Activated T-cell treated with anti-CD3 and anti-CD28 coated beads, Interleukin-2, amount 50 U/mL, for 4 hours (primary cell): ENCODE measurements at places on chromosomes 7 and 10.

GRCh38 chr7:103613655-103614642 is 167.9 kb upstream of the SLC26A5 start:
- no peak for DNase-seq

DNA sequence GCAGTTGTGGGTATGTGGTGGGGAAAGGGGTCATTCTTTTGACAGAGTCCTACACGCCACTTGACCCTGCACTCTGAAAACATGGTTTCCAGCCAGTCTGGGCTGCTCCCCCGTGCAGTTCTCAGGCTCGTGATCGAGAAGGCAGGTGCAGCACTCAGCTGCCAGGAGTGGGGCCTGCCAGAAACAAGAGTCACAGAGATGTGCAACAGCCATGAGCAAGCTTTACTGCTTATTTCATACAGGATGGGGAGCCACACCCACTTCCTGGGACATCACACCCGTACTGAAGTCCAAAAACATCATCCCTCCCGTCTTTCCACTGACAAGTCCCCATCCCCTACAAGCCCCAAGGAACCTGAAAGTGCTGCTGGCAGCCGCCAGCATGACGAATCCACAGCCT is 9.3 kb downstream of the ATG9B start:
- DNase-seq = no peak

GRCh38 chr7:1536743-1537534 is 6.4 kb downstream of the MAFK start:
- no peak for DNase-seq

DNA sequence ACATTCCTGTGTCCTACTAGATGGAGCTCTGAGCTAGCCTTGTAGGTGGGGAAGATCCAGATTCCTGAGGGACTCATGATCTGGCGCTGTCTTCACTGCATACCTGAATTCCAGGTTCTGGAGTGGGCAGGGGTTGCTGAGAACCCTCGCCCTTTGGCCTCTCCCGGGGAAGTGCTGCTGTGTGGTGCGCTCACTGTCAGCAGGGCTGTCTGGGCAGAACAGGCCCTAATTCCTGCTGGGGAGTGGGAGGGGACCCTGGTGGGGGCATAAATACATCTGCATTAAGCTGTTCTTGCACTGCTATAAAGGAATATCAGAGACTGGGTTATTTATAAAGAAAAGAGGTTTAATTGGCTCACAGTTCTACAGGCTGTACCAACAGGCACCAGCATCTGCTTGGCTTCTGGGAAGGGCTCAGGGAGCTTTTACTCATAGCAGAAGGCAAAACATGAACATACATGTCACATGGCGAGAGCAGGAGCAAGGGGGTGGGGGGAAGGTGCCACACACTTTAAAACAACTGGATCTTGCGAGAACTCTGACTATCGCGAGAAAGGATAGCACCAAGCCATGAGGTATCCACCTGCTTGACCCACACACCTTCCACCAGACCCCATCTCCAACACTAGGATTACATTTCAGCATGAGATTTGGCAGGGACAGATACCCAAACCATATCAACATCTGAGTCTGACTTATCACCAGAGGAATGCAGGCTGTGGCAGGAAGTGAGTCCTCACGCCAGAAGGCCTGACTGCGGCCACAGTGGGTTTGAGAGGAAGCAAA is 115.0 kb downstream of the ADCY1 start:
- DNase-seq = no peak

DNA sequence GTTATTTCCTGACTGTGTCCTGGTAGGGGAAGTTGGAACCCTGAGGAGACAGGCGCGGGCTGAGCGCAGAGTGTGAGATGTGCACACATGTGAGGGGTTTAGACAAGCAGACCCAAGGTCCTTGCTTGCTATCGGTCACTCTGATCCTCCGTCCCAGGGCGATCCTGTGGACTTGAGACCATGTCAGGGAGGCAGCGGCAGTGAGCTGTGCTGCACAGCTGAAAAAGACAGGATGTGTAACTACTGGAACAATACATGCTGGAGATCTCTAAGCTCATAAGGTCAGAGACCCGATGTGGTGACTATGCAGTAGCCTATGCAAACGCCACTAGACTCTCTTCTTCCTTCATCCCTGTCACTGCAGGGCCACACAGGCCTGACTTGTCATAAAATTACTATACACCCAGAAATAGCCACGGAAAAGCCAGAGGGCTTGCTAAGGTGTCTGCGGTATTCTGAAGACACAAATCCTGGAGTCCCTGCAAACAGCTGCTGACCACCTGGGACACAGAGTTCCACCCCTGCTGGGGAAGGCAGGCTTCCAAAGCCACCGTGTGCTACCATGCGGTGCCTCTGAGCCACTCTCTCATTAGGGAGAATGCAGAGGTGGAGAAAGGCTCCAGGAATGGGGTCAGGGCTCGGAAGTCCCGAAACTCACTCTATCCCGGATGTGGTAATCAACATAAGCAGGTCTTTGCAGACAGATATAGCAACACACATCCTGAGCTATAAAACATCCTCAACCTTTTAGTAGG is 91.1 kb upstream of the DDC start:
- DNase-seq = no peak

GRCh38 chr7:100266576-100267354 is 40.7 kb upstream of the SPDYE3 start:
- no peak for DNase-seq

DNA sequence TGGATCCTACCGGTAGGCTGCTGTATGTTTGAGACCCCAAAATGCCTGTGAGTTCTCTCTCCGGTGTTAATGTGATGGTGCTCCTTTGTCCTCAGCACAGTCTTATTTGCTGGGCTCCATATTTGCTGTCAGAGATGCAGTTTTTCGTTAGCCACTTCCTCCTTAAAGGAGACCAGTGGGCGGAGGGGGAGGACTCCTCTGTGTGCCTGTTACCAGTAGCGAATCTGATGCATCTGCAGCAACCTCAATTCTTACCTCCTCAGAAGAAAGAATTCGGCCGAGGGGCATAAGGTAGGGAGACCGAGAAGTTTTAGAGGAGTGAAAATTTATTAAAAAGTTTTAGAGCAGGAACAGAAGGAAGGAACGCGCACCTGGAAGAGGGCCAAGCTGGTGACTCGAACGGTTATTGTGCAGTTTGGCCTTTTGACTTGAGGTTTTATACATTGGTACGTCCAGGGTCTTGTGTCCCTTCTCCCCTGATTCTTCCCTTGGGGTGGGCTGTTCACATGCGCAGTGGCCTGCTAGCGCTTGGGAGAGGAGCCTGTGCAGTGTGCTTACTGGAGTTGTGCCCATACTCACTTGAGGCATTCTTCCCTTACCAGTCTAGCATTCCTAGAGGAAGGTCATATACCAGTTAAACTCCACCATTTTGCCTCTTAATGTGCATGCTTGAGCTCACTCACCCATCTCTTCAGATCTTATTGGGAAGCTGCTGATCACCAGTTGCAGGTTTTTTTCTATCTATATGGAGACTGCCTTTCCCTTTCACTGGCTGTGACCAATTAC is 49.5 kb downstream of the GNAI1 start:
- DNase-seq = no peak

GRCh38 chr7:35035511-35035961 is 1.7 kb downstream of the DPY19L1 start:
- no peak for DNase-seq

GRCh38 chr7:82442492-82443035 is 1.0 kb downstream of the CACNA2D1 start:
- DNase-seq = no peak

DNA sequence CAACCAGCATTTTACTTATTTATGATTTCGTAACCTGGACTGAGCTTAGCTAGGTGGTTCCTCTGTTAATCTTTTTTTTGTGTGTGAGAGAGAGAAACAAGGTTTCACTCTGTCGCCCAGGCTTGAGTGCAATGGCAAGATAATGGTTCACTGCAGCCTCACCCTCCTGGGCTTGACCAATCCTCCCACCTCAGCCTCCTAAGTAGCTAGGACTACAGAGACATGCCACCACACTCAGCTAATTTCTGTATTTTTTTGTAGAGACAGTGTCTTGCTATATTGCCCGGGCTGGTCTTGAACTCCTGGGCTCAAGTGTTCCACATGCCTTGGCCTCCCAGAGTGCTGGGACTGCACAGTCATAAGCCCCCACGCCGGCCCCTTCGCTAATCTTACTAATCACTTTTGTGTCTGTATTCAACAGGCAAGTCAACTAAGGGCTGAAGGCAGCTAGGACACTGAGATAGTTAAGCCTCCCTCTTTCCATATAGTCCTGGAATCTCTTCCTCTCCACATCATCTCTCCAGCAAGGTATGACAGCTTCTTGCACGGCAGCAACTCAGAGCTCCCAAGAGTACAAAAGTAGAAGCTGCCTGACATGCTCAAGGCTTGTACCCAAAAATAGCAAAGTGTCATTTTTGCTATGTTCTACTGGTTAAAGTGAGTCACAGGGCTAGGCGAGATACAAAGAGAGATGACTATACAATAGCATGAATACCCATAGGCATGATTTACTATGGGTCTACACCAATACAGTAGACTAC is 11.3 kb downstream of the KMT2C start:
- no peak for DNase-seq

DNA sequence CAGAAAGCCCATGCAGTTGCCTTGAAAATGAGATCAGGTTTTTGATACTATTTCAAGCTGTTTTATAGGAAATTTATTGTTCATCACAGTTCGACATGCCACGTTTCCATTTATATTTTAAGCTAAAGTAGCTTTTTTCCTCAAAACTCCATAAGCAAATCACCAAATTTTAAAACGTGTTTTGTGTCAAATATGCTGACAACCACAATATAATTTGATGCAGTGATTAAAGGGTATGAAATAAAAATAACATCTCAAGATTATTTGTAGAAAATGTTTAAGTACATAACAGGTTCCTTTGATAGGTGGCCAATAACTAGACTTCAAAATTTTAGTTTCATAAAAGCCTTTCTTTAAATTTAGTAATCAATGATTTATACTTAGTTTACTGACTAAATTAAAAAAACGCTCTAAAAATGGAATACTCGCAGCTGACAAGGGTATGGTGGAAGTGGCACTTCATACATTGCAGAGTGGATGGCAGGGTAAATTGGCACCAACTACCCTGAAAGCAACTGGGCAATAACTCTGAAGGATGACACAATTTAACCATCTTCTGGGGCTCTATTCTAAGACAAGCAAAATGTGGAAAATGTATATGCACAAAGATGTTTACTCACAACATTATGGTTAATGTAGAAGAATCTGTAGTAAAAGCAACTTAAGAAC is 481.6 kb downstream of the TNS3 start:
- DNase-seq = no peak

DNA sequence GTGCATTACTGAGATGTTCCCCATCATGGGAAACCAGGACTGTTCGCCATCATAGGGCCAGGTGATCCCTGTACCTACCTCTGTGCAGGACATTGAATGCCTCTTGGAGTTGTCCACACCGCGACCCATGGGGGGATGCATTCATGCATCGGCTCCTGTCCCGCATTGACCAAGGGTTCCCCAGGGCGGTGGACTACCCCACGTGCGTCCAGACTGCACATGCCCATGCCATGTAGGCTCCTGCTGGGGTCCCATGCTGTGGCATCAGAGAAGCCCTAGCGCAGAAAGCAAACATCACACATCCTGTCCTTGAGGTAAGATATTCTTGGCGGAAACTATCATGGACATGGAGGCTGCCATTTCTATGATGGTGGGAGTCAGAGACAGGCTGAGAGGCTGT is 121.6 kb upstream of the UNC5B start:
- DNase-seq = no peak

DNA sequence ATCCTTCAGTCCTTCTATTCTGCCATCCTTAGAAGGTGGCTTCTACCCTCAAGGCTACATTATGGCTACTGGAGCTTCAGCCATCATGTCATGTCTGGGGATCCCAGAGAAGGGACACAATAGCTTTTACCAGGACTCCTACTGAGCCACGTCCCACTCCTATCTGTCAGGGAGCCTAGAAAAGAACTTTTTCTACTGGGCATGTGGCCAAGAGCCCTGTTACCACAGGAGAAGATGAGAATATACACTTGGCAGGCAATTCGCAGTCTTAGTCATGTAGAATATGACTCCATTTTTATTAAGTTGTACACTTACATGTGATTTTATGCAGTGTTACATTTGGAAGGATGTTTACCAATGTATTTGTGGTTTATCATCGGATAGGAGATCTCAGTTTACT is 64.6 kb upstream of the KCNMA1 start:
- DNase-seq = no peak

DNA sequence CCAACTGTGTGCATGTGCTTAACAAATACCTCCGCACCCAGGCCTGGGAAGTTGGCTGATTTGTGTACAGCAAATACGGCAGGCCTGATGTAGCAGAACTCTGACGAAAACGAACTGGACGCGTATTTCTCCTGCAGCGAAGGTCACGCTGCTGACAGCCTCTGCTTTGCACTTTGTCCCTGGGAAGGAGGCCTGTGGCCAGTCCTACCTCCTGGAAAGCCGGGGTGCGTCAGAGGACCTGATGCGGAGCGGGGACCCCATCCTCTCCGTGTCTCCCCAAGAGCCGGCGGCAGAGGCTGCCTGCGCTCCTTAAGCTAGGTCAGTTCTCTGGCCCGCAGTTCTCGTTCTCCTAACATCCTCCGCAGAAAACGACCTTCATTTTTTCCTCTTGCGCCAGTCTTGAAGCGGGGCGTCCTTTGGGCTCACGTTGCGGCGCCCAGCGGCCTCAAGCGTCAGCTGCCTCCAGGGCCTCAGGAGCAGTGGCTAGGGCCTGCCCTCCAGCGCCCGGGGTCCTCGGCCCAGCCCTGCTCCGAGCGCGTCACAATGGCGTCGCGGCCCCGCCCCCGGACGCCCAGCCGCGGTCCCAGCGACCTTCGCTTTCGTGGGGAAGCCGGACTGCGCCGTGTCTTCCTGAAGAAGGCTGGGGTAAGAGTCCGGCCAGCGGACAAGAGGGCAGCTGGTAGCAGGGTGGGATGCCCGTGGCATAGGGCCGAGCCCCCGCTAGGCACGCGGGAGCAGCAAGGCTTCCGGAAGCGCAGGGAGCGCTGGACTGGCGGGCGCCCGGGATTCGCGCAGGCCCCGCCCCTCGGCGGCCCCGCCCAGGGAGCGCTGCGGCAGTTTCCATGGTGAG is at the start of gene ZNF487:
Gene ZNF487 (plus strand): TSS at position 821 of the 850 bp plus-strand sequence. CDS start 38,703 bp downstream, outside the sequence.
- DNase-seq = peak; percentile 77

DNA sequence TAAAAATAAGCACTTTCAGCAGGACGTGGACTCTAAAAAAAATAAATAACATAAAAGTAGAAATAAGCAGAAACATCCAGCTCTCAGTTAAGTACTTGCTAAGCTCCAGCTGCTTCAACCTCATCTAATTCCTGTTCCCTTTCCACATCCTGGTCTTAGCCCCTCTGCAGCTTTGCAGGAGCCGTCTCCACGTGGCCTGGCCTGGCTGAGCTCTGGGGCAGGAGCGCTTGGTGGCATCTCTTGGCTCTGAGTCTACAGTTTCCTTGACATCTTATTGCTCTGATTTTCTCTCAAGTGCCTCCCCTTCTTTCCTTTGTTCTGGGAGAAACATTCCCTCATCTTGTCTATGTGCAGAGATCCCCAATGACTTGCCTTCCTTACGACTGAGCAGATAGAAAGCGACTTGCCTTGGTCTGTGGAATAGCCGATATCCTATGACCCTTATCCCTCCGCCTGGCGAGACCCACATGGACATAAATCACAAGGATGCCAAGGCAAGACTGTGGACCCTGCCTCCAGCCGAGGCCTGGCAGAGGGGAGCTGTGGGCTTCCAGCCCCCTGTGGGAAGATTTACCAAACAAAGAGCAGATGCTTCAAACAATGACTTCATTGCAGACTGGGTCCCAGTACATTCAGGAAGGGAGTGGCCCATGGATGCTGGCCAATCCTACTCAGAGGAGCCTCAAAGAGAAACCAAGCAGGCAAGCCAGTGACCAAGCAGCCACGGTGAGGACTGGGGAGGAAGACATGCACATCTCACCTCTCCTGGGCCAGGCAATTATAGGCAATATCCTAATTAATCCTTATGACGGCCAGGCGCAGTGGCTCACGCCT is 61.9 kb downstream of the SPOCK2 start:
- no peak for DNase-seq
